Common myeloid progenitor, CD34-positive (primary cell): ENCODE measurements at places on chromosomes 7 and 10.
A peak's percentile ranks its signal among the peaks of the same experiment; 100 is the strongest.

GRCh38 chr10:3074145-3074665 is 6.9 kb downstream of the PFKP start:
- DNase-seq = no peak

- no peak for DNase-seq
These were observed 168.3 kb downstream of the GRID1 start for GRCh38 chr10:86198271-86198670.

DNA sequence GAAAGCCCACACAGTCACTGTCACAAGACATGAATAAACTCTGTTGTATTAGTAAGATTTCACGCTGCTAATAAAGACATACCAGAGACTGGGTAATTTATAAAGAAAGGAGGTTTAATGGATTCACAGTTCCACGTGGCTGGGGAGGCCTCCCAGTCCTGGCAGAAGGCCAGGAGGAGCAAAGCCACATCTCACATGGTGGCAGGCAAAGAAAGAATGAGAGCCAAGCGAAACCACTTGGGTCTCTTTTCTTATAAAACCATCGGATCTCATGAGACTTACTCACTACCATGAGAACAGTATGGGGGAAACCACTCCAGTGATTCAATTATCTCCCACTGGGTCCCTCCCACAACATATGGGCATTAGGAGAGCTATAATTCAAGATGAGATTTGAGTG is 110.2 kb downstream of the ST8SIA6 start:
- no peak for DNase-seq

- peak; percentile 75 for DNase-seq
These were observed 70.8 kb upstream of the UCN3 start for GRCh38 chr10:5293691-5294550.

DNA sequence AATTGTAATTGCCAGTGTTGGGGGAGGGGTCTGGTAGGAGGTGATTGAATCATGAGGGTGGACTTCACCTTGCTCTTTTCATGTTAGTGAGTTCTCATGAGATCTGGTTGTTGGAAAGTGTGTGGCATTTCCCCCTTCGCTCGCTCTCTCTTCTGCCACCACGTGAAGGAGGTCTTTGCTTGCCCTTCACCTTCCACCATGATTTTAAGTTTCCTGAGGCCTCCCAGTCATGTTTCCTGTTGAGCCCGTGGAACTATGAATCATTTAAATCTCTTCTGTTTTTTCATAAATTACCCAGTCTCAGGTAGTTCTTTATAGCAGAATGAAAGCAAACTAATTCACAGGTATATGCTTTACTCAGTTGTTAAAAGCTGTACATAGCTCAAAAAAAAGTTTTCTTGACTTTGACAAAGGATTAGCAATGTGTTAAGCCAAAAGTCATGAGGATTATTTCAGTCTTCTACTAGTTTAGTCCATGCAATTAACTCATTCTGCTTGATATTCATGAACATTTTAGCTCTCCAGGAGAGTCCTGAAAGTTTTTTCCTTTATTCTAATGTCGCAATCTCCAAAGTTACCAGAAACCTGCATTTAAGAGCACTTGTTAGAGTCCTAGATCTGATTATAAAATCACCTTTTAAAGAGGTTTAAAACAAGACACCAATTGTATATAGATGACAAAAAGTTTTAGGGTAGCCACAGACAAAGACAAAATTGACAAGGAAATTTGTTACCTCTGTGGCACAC is 27.7 kb upstream of the ARHGAP12 start:
- no peak for DNase-seq

DNA sequence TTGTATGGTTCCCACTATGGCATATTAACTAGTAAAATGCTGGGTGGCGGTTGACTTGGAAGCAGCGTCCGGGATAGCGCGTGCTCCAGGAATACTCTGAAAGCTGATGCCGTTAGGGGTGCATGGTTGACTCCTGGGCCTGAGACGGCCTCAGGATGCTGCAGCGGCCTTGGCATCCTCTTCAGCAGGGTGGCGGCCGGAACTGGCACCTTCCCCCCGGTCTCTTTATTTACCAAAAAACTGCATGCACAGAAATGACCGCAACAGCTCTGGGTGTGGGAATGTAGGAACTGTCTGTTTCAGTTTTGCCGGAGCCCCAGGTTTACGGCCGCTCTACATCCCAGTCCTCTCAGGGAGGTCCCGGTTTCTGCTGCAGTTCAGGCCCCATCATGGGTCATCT is 28.8 kb downstream of the PFKP start:
- DNase-seq = peak; percentile 61

- DNase-seq = no peak
These were observed 97.7 kb upstream of the GALNT17 start for GRCh38 chr7:71034243-71034642.

DNA sequence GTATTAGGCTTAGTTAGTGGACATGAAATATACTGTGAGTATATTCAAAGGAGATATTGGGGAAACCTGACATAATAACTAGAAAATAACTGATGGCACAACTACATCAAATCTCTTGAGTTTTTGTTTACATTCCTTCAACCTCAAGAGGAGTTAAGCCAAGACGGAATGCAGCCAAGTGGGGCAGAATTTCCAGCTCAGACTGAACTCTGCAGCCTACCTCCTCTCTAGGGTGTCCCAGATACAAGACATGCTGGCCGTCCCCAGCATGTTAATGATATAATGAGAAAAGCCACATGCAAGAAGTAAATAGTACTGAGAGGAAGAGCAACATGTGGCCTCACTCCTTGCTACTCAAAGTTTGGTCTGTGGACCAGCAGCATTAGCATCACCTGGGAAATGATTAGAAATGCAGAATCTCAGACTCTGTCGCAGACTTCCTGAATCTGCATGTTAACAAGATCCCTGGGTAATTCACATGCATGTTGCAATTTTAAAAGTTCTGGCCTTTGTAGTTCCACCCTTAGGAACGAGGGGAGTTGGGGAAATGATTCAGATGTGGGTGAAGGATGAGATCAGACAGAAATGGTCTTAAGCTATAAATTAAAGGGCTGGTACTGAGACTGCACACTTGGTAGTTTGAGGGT is 118.4 kb upstream of the CACUL1 start:
- no peak for DNase-seq

DNA sequence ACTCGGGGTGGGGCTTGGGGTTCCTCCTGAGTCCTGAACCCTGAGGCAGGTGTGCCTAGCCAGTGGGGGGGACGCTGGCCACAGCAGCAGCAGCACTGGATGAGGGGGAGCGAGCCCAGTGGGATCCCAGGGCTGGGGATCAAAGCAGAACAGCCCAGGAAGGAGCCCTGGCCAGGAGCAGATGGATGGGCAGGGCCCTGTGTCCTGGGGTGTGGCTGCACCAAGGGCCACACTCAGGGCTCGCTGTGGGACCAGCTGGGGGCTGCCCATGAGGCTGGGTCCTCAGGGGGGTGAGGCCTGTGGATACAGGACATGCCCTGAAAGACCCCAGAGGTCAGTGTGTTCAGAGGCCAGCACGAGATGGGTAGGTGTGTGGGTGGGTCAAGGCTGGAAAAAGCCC is 50.9 kb downstream of the STK32C start:
- no peak for DNase-seq

DNA sequence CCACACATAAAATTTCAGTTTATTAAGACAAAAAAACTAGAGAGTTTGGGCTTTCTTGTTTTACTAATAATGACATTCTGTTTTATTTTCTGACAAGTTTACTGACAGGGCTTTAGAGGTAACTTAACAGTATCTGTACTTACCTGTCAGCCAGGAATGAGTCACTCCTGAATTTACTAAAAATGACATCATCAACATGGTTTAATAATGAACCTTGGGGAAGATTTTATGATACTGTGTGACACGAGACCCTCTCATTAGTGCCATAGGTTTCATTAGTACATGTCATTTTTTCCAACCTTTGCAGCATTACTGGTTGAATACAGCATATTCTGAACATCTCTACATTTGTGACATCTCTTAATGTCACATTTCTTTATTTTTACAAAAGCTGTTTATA is 131.1 kb downstream of the KCND2 start:
- DNase-seq = no peak

DNA sequence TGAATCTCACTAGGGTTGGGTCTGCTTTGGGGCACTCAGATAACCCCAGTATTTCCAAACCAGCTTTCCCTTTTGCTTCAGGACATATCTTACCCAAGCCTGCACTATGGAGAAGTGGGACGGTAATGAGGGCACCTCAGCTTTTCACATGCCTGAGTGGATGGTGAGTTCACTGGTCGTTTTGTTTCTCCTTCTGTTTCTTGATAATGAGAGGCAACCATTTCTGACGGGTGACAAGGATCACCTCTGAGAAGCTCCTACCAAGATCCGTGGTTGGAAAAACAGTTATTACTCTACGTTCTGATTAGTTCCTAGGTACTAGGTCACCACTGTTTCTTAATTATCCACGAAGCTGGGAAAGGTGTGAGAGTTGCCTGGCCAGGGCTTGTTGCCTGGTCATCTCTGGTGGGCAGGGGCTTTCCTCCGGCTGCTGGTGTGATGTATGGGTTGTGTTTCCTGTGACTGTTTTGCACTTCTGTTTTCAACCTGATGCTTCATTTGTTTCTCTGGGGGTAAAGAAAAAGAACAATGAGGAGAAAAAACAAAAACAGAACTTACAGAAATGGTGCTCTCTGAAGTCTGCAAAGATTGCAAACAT is 65.7 kb upstream of the STRIP2 start:
- DNase-seq = peak; percentile 62

DNA sequence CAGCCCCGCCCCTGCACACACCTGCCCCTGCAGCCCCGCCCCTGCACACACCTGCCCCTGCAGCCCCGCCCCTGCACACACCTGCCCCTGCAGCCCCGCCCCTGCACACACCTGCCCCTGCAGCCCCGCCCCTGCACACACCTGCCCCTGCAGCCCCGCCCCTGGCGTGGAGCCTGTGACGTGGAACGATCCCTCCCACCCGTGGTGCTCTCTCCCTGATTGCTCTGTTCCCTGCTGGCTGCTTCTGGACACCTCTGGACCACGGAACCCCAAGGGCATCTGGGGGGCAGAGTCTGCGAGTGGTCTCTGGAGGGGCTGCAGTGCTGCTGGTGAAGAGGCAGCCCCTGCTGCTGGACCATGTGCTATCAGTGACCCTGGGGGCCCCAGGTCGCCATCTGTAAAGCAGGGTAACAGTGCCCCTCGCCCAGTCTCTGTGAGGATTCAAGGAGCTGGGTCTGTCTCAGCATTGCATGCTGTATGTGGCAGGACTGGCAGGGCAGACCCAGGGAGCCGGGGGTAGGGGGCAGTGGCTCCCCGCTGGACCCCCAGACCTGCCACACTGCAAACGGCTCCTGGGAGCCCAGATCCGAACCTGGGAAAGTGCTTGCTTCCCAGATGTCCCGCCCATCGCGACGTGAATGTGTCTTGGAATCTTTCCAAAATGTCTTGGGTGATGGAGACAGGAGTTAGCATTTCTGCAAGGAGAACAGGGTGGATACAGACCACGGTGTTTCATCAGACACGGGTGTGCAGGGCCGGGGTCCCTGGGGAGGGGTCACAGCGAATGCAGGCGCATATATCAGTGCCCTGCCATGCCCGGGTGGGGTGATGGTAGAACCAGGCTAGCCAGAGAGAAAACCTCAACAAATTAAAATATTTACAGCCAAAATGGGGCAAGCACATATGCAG is 27.9 kb upstream of the NKX6-2 start:
- DNase-seq = no peak

- DNase-seq = no peak
These were observed 99.6 kb downstream of the LRRC18 start for GRCh38 chr10:48839809-48840679.

DNA sequence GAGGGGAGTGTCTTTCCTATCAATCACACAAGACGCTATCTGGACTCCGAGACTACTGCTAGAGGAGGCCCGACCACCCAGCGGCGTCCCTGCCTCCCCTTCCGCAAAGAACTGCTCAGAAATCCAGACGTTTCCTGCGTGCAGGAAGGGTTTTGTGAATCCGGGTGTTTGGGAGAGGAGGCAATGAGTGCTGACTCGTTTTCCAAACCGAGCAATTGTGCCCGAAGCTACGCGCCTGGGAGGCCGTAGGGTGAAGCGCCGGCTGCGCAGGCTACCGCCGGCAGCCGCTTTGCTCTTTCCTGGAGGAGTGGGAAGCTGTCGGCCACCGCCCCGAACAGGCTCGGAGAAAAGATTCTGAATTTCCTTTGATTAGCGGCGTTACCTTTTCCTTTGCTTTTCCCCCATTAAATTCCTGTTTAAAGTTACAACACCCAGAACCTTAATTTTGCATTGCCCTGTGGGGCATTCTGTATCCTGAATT is 5.3 kb downstream of the VAX1 start:
- DNase-seq = no peak

DNA sequence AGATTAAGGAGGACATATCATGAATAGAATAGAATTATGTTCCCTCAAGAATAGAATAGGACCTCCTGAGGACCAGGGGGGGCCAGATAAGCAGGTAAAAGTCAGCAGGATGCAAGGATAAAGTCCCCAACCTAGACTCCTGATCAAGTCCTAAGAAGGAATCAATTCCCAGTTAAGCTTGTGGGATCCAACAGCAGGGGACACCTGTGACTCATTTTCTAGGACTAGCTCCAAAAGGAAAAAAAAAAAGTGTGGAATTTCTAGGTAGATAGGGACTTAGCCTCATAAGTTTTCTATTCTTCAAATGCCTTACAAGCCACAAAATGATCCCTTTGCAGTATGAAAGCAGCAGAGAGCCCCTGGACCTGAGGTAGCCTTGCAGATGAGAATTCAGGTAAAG is 336.2 kb downstream of the WDR11 start:
- DNase-seq = no peak

- DNase-seq = peak; percentile 49
These were observed 25.6 kb downstream of the TMEM196 start for GRCh38 chr7:19747740-19748339.

DNA sequence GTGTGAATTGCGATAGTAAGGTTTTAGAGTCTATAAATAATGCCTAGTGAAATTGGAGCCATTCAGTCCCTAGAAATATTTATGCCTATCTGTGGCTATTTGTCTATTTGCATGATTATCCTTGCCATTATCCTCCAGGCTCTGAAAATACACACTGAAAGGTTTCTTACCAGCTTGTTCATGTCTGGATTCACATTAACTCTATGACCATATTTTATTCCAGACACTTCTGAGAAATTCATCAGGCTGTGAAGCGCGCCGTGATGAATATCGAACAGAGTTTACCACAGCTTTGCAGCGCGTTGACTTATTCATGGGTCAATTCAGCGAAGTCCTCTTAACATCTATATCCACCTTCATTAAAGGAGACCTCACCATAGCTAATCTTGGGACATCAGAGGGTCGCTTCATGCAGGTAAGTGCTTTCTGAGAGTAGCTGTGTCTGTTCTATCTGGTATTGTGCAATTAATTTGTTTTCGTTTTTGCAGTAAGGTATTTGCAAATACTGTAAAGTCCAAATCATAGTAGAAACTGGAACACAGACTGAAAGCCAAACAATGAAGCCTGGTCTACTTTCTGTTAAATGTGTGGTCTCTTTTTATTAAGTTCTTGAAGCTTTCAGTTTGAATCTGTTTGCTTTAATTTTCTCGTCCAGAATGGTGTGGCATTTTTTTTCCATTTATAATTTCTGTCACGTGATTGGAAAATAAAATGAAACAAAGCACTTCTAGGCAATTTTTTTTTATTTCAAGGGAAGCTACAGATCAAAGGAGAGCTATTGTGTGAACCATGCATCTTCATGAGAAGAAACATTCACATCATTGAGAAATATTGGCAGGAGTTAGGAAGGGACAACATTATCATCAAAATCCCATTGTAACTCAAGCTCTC is 59.7 kb downstream of the MET start:
- DNase-seq = no peak
